NCI-H510A treated with DMSO at 0.1 percent for 48 hours (cell line): ENCODE measurements at places on chromosomes 7 and 10.

GRCh38 chr10:103603382-103603781 lies 109.9 kb downstream of the NEURL1 start:
- DNase-seq: no peak

- DNase-seq: no peak
Measured at GRCh38 chr7:121452389-121452788, 56.3 kb upstream of the FAM3C start.

- DNase-seq: peak; percentile 34
Measured at GRCh38 chr7:131109759-131110296, 217.8 kb upstream of the MKLN1 start.

DNA sequence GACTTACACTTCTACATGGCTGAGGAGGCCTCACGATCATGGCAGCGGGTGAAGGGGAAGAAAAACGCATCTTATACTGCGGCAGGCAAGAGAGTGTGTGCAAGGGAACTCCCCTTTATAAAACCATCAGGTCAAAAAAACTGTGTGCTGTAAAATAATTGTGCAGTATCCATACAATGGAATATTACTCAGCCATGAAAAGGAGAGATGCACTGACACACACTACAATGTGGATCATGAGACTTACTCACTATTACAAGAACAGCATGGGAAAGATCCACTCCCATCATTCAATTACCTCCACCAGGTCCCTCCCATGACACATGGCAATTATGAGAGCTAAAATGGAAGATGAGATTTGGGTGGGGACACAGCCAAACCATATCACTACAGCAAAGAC lies 27.2 kb upstream of the CARD11 start:
- no peak for DNase-seq

DNA sequence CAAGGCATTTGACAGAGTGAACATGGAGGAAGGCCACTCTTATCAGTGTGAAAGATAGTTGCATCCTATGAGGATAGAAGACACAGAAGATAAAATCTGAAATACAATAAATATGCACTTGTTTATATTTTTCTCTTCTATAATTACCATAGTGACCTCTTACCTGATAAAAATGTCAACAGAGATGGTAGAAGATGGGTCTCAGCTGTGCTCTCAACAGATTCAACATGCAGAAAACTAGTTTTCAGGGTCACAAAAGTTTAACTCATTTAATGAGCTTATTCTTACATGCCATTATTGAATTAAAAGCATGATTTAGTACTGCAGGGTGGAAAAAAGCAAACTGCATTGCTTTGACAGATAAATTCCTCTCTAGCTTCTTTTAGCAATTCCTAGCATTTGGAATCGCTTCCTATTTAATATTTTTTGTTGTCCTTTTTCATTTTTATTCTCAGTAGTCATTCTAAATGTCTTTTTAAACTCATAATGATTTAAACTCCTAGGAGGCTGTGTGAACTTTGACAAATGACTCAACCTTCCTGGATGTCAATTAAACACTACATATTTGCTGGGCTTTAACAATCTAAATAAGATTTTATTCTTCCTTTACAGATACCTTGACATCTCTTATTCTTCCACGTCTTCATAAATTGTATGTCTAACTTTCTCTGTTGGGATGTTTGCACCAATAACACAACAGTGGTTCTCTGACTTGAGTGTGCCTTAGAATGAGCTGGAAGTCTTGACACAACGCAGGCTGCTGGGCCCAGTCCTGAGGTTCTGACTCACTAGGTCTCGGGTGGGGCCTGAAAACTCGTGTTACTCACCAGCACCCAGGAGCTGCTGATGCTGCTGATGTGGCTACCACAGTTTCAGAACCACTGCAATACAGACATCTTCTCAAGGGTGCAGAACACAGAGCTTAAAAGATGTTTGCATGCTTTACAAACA lies 565.5 kb upstream of the IGFBP3 start:
- DNase-seq: no peak

DNA sequence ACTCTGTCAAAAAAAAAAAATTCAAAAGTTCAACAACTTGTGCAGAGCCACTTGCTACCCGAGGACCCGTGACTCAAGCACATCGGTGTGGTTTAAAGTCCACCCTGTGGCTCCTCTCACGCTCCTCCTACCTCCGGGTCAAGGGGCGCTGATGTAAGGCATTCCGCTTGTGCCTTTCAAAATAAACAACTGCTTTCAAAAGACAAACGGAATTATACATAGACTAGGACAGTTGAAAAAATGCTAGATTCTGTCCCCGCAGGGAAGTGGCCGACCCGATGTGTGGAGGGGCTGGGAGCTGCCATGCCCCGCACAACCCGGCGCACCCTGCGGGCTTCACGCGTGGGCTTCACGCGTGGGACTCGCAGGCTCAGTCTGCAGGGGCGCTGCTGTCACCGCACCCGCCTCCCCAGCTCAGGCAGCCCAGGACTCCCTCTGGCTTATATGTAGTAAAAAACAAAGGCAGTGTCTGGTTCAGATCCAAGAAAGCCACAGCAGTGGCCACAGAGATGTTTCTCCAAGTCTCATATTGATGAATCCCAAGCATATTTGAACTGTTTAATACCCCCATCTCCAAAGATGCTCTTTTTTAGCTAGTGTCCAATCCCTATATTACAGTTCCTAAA lies 239.7 kb upstream of the INHBA start:
- DNase-seq: no peak

GRCh38 chr10:17380016-17380415 lies 74.4 kb downstream of the ST8SIA6 start:
- DNase-seq: no peak

DNA sequence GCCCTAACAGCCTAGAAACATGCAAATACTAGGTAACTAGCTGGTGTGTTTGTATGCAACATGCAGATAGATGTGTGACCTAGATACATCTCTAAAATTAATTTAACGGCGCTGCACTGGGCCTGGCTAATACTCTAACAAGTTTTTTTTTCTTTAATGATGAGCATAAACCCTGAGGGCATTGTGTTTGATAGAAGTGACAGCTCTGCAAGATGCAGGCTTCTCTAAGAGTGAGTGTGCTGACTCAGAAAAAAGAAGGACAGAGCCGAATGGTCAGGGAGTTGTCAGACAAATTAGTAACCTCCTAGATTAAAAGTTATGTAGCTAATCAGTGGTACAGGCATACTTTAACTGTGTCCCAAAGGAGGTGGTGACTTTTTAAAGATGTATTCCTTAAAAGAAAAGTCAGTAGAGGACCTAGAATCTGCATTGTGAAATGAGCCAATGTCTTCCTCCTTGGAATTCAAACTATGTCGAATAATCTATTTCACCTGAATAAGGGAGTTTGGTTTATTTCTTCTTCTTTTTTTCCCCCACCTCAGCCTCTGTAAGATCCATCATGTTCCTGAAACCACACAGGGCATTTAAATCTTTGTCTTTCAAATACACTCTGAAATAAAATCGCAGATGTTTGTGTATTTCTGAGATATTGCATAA lies 315.1 kb downstream of the GFRA1 start:
- no peak for DNase-seq

GRCh38 chr7:129163875-129164544 lies 19.5 kb downstream of the TSPAN33 start:
- peak; percentile 66 for DNase-seq

DNA sequence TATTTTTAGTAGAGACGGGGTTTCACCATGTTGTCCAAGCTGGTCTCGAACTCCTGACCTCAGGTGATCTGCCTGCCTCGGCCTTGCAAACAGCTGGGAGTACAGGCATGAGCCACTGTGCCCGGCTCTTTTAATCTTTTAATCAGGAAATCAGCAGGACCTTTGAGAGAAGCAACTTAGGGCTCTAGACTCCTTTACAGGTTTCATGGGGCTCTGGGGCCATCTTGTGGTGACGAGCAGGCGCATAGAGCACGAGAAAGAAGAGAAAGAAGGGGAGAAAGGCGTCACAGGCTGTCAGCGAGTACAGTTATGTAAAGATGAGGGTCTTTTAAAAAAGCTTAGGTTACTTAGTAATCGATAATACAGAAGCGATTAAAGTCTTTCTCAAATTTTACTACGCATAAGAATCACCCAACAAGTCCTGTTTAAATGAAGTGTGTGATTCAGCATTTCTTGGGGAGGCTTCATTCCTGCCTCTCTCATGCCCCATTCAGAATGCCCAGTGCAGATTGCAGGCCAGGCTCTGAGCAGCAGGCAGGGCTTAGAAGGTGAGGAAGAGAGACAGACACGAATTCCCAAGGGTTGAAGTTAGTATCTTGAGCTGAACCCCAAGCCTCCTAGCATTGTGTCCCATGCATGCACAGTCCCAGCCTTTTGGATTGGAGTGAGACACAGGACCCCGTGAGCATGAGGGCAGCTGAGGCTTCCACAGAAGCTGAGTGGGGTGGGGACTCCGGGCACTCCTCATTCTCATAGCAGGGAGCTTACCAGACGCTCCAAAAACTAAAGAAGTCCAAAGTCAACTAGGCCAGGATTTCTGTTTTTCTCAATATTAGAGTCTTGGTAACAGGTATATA lies 23.6 kb upstream of the PFKP start:
- peak; percentile 35 for DNase-seq

- no peak for DNase-seq
Measured at GRCh38 chr7:84142726-84143125, 51.9 kb downstream of the SEMA3A start.

DNA sequence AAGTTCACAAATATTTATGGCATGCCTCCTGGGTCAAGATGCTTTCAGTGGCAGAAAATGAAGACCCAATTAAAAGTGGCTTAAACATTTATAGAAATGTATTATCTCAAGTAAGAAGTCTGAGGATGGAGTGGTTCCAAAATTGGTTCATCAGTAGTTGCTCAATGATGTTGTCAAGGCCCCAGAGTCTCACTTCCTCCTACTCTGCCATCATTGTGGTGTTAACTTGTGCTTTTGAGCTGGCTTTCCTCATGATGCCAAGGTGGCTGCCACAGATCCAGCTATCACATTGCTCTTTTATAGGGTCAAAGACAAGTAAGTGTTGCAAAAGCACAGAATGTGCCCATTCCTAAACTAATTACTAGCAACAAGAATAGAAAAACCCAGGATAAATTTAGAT lies 404.6 kb upstream of the NRP1 start:
- no peak for DNase-seq
